ENCODE measurements at places on chromosomes 7 and 10. TPM values are rescaled to one million over a fixed set of nuclear protein-coding genes. Genes with fewer than 3 reads are reported as not detected.

DNA sequence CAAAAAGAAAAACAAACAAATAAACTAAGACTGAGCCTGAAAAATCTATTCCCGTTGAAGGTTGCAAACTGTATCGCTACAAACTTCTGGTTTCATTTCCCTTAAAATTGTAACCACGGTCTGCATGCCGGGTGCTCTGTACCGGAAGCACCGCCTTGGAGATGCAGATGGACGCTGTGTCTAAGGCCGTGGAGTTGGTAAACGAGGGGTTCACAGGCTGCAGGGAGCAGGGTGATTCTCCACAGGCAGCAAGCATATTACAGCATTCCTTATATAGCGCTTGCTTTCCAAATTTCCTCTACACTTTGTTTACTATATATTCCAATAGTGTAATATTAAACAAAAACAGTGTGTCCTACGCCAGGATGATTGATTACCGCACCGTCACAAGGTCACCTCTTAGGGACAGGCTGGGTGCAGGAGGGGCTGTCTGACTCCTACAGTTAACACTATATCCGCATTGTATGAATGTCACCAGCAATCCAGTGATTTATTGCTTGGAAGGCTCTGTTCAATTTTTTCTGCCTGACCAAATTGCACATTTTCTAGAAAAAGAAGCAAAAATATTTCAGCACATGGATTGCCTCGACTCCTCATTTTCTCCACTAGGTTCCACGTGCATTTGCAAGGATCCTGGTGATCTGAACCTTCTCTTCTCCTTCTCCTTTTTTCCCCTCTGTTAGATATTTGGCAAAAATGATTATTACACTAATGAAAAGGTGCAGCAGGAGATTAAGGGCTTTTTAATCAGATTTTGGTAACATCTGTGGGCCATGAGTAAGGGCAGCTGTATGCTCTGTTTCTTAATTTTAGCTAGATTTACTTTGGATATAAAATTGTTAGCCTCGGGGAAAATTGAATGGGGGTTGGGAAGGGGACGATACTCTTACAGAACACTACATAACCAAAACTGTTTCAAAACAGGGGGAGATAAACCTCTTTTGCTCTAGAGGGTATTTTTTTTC lies 325.8 kb upstream of the MGMT start:
- DNase-seq, result no peak

GRCh38 chr7:34156336-34156735 lies 251.0 kb downstream of the BMPER start:
- no peak for DNase-seq

- DNase-seq, result no peak
Observed at GRCh38 chr7:17120756-17121155, 177.7 kb upstream of the AHR start.

GRCh38 chr10:12333380-12334185 lies 15.8 kb upstream of the CAMK1D start:
- DNase-seq, result no peak

DNA sequence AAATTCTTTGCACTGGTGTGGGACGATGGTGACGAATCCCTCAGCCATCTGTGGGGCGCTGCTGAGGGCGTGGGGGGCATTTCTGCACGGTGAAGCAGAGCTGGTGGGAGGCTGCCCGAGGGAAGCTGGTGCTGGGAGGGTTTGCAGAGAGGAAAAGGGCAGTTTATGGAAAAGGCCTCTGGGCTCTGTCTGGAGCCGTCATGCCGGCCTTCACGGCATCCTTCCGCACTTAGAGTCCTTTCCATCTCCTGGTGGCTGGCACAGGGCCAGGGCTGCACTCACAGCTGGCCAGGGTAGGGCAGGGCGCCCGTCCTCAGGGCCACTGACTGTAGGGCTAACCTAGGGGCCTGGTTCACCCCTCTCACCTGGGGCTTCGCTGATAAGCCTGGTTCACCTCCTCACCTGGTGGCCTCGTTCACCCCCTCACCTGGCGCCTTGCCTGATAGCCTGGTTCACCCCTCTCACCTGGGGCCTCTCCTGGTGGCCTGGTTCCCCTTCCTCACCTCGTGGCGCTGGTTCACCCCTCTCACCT lies 598 bp upstream of the AMZ1 start:
- DNase-seq, result no peak

DNA sequence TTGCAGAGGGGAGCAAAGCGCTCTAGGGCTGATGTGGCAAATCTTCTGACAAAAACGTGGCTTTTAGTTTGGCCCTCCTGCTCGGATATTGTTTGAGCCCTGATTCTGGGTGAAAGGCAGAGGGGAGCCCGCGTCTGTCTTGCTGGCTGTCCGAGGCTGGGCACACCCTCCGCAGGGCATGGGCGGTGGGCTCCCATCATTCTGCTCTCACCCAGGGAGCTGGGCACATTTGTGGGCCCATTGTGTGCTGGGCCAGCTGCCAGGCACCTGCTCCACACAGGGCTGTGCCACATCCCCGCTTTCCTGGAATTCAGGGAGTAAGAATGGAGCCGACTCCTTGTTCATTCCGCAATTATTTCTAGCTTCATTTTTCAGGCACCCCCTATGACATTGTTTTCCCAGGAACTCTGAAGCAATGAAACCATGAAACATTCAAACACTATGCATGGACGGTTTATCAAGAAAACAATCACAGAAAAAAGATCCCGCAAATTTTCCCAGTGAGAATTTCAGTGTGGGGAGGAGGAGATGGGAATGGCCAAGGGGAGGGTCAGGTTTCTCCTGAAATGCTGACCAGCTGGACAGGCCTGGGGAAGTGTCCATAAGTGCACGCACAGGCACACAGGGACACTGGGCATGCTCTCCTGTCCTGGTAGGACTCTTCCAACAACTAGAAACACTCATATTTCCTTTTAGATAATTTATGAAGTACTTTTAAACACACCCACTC lies 341.1 kb downstream of the CXCL12 start:
- DNase-seq, result no peak

DNA sequence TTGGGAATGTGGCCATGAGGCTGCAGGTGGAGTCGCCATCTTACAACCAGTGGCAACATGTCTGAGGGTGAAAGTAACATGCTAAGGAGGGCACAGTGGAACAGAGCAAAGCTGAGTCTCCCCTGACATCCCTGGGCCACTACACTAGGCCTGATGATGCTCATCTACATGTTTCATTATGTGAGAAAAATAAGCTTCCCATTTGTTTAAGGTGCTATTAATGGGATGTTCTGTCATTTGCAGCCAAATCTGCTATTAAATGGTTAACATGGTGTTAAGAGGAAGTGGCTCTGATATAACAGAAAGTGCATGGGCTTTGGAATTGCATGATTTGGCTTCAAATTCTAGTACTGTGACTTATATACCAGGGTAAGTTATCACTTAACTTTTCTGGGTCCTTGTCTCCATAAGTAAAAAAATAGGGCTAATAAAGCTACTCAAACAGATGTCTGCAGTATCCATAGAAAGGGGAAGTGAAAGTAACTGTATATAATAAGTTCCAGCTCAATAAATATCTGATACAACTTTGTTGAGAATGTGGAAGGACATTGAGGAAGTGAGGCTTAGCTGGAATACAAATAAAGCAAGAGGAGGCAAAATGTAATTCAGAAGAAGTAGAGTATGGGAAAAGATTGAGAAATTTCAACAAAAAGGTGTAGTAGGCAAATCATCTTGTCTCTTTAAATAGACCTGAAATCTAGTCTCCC lies 158.9 kb downstream of the RTKN2 start:
- no peak for DNase-seq

- DNase-seq, result peak; percentile 48
Observed at GRCh38 chr7:73973091-73973490, 54.9 kb upstream of the ELN start.

DNA sequence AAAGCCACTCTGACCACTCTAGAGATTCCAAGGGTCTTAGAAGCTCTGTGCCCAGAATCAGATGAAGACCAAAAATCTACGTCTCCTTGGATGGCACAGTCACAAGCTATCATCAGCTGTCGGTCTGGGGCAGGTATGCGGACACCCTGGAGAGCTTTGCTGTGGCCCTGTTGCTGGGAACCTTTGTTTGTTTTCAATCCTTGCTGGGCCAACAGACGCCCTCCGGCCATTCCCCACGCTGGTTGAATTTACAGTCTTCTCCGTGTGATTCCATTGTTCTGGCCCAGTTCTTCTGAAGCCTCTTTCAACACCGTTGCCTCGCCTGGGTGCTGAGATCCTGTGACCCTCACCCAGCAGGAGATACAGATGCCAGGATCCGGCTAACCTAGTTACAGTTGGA lies 149.4 kb upstream of the PFKP start:
- DNase-seq, result no peak

GRCh38 chr7:17743316-17743715 lies 197.0 kb downstream of the SNX13 start:
- no peak for DNase-seq

GRCh38 chr10:122495406-122496340 lies 34.3 kb downstream of the HTRA1 start:
- peak; percentile 56 for DNase-seq

DNA sequence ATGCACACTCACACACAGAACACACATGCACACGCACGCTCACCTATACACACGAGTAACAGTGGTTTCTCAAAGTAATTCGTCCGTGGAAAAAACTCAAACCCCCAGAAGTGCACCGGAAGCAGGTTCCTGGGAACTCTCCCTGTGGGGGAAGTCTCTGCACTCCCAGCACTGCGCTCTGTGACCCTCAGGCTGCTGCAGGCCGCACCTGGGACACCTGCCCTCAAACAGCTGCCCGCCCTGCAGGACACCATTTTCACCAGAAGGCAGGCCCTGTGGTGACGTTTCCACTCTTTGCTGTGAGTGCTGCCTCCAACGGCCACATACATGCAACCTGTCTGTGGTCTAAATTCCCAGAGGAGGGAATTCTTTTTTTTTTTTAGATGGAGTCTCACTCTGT lies 21.3 kb downstream of the YKT6 start:
- no peak for DNase-seq

GRCh38 chr7:29974286-29974685 lies 15.3 kb downstream of the SCRN1 start:
- DNase-seq, result no peak

DNA sequence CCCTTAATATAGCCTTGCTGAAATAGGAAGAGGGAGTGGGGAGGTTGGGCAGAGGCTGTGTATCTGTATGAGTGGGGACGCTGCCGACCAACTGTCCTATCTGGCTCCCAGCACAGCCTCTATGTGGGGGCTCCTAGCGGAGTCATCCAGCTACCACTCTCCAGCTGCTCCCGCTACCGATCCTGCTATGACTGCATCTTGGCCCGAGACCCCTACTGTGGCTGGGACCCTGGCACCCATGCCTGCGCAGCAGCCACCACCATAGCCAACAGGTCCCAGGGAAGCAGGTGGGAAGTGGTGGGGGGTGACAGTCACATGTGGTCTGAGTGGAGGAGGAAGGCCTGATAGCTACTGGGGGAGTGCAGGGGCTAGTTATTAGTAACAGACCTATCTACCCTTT lies 6.6 kb downstream of the MRPL43 start:
- peak; percentile 42 for DNase-seq

- no peak for DNase-seq
Observed at GRCh38 chr7:19284596-19285300, 139.5 kb upstream of the FERD3L start.

DNA sequence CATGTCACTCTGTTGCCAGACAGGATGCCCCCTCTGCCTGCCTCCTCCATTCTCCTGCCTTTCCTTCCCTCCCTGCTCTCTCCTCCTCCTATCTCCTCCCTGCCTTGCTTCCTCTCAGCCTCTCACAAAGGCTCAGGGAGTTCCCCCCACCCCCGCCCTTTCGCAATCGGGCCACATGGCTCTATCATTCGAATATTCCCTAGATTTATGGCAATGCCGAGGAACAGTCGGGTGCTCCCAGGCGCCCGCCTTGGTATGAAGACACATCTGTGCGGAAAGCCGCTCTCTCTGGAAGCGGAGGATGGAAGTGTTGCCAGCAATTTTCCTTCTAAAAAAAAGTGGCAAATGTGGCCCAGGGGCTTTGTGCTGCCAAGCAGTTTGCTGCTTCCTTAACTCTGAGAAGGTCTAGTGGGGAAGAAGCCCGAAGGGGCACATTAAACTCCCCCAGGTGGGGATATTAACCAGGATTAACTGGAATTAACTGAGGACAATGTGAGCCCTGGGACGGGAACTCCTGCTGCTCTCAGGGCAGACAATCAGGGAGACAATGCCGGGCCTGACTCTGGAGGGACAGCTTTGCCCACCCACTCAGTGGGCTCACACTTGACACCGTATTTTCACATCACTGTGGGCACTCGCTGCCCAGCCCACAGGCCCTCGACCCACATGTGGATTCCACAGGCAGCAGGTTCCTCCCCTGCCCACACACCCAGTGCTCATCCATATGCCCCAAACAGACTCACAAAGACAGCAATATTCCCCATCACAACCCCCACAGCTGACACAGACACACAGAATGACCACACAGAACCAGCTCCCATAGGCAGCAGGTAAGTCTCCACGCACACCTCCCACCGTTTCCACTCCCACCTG lies 88.4 kb upstream of the SMNDC1 start:
- DNase-seq, result no peak

DNA sequence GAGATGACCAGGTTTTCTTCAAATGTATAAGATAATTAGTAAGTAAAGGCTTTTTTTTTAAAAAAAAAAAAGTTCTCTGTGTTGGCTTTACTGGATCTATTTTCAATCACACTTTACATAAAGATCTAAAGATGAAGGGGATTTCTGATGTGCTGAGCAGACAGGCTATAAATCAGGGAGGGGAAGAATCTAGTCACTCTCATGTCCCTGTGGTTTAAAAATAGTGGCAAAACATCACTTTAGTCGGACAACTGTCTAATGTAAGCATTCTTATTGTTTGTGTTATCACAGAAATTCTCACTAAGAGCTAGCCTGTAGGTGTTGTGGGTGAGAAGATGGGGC lies 132.7 kb downstream of the ICA1 start:
- DNase-seq, result no peak

DNA sequence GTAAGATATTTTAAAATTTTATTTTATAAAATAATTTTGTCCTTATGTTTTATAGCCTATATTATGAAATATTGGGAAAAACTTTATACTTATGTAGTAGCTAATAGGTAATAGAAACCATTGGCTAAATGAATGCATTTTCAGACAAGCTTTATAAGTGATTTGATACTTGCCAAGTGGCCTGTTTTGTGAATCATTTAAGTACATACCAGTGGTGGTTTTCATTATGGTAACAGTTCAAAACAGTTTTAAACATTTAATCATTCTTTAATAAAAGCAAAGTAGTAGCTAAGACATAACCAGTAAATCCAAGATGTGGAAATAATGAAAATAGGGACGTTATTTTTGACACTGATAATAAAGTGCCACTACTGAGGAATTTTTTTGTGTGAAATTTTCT lies 182.2 kb downstream of the PHF14 start:
- no peak for DNase-seq

DNA sequence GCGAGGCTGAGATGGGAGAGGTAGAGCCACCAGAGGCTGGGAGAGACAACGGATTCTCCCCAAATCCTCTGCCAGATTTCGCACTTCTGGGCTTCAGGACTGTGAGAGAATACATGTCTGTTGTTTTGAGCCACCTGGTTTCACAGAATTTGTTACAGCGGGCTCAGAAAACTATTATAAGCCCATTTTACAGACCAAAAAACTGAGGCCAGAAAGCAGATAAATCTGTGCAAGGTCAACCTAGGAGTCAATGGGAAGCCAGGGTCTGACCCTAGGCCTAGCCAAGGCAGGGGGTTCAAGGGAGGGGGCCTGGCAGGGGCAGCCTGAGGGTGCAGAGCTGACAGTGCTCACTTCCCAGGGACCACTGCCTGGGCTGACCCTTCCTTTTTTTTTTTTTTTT lies 8.7 kb downstream of the MYL10 start:
- no peak for DNase-seq

GNAT3 gene
- total RNA-seq, result not detected

CCL24 gene
- 0.67 TPM for total RNA-seq

RASSF4 gene
- 63.7 TPM for total RNA-seq

FAM131B gene
- 2.6 TPM for total RNA-seq

ETV1 gene
- 45.3 TPM for total RNA-seq

MCM7 gene
- 42.4 TPM for total RNA-seq

SUN3 gene
- not detected for total RNA-seq

MPP7 gene
- total RNA-seq, result 7.8 TPM

FRMPD2 gene
- 0.13 TPM for total RNA-seq

Measured in sciatic nerve (tissue), 2 donors.